ENCODE measurements at places on chromosomes 13 and 19.

GRCh38 chr19:8814176-8814575 lies 17.9 kb downstream of the ZNF558 start:
- no peak for DNase-seq

DNA sequence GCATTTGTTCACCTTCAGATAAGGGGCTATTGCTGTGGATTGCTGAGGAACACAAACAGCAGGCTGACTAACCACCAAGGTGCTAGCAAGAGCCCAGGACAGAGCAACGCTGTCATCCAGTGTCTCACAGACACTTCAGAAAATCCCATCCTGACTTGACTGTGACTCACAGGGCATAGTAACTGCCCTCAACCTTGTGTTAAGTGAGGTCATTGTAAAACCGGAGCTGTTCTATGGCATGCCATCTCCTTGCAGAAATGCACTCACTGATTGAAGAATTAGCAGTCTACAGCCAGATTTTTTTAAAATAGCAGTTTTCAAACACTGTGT lies 51.1 kb downstream of the TNFRSF19 start:
- no peak for DNase-seq

DNA sequence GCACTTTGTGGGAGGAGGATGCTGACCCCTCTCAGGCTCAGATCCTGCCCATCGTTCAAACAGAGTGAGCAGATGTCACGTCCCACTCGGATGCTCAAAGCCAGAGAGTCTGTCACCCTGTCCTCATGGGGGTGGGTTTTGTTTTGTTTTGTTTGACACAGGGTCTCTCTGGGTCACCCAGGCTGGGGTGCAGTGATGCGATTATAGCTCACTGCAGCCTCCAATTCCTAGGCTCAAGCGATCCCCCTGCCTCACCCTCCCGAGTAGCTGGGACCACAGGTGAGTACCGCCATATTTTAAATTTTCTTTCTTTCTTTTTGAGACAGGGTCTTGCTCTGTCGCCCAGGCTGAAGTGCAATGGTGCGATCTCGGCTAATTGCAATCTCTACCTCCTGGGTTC lies 4.0 kb downstream of the ADGRE2 start:
- DNase-seq = no peak

DNA sequence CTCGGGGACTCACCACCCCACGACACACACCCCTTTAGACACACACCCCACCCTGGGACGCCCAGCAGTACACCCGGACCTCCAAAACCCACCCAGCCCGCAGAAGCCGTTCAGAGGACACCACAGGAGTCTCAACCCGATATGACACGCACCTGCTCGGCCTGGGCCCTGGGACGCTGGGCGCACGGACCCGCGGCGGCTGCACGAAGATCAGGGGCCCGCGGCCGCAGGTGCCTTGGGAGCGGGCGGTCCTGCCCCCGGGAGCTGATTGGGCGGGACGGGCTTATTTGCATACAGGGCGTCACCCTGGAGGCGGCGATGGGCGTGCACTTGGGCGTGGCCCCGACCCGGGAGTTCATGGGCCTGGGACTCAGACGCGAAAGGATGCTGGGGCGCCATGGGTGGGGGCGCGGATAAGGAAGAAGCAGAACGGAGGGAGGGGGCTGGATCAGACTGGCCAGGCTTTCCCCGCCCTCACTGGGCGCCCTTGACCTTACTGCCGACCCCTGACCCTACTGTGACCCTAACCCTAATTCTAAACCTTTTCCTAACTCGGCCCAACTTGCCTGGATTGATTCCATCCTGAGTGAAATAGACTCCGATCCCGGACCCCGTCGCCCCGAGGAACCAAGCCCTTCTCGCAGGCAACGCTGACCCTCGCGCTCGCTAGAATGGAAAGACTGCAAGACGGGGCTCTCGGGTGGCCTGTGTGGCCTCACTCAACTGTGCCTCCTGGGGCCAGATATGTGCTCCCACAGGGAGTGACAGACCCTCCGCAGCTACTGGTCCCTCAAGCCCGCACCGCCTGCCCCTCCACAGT lies at the start of gene MEF2B:
TSS of gene MEF2B (minus strand) at position 211 of the 820 bp plus-strand sequence. CDS start 19,528 bp downstream, outside the sequence.
- peak; percentile 55 for DNase-seq

GRCh38 chr19:48760504-48761205 lies 5.3 kb downstream of the FGF21 start:
- DNase-seq = no peak

GRCh38 chr13:72469906-72470305 lies 257.5 kb downstream of the MZT1 start:
- DNase-seq = no peak

- no peak for DNase-seq
Observed at GRCh38 chr19:29400917-29401711, 124.7 kb upstream of the VSTM2B start.

GRCh38 chr13:41675306-41675705 lies 218.0 kb downstream of the RGCC start:
- DNase-seq = no peak

DNA sequence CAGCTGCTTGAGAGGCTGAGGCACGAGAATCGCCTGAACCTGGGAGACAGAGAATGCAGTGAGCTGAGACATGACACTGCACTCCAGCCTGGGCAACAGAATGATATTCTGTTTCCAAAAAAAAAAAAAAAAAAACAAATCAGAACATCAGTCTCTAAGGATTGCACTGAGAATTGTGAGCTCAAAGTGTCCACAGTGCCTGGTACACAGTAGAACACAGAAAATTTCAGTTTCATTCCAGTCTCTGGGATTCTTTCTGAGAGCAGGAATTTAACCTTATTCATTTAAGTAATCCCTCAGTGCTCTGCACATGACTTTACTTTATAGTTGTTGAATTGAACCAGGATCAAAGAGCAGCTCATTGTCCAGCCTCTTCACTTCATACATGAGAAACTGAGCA lies 25.9 kb upstream of the GATAD2A start:
- DNase-seq = no peak

DNA sequence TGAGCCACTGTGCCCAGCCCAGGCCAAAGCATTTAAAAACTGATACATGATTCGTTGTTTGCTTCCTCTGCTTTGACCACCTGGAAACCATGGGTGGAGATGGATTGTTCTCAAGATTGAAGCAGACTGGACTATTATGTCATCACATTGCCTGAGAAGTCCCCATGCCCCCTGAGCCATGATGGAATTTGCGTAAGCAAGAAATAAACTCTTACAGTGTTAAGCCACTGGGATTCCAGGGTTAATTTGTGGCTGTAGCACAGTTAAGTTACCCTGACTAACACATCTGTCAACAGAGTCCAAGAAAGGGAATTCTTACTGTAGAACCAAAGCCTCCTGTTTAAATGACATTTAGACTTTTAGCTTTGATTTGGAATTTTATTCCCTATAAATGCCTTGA lies 19.4 kb upstream of the DHRS12 start:
- DNase-seq = no peak

DNA sequence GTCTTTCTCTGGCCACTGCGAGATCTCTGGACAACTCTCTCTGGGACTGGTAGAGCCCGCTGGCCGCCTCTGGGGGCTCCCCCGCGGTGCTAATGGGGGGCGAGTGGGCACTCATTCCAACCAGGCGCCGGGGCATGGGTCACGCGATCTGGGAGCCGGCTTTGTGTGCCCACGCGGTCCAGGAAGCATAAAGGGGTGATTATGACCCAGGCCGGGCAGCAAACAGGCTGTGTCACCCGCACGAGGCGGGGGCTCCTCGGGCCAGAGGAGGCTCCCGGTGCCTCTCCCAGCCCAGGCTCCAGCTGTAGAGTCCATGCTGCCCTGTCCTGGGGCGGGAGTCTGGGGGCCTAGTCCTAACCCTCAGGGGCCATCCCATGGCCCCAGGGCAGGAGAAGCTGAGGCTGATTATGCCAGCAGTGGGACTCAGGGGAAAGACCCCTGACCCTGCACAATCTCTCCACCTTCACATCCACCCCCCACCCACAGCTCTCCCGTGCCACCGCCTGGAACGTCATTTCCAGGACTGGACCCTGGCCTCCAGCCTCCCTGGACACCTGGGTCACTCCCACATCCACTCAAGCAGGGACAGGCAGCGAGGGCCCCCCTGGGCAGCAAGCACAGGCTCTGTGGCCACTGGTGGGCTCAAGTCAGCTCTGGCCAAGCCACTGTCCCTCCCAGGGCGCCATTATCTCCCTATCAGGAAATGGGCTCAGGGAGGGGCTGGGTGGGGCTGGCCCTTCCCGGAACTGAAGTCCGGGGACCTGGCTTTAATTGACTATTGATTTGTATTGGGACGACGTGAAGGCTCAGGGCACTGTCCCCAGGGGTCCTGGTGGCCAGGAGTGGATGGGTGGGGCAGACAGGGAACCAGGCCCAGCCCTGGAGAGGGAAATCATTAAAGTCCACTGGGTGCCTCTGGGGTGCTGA lies 50.0 kb downstream of the PTPRS start:
- DNase-seq = no peak

GRCh38 chr19:5125376-5125775 lies 156.5 kb downstream of the KDM4B start:
- DNase-seq = no peak

DNA sequence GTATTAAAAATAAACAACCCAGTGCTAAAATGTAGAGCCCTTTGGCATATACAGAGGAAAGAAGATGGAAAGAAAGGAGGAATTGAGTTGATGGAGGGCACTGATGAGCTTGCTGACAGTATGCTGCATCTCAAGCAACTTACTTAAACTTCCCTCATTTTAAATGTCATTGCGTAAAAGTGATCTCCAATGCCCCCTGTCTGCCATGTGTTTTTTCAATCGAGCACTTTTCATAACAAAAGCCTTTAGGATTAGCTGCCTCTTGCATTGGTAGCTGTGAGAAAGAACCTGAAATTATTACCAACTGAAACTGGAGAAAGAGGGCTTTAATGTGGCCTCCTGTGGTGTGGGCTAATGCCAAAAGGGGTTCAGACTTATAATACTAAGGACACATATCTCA lies 541.6 kb downstream of the SUCLA2 start:
- no peak for DNase-seq

- DNase-seq = no peak
Observed at GRCh38 chr13:98466634-98467236, 110.2 kb downstream of the STK24 start.

GRCh38 chr13:27500806-27501534 lies 50.6 kb upstream of the MTIF3 start:
- DNase-seq = no peak

GRCh38 chr19:7652061-7652641 lies 15.2 kb downstream of the STXBP2 start:
- peak; percentile 62 for DNase-seq

DNA sequence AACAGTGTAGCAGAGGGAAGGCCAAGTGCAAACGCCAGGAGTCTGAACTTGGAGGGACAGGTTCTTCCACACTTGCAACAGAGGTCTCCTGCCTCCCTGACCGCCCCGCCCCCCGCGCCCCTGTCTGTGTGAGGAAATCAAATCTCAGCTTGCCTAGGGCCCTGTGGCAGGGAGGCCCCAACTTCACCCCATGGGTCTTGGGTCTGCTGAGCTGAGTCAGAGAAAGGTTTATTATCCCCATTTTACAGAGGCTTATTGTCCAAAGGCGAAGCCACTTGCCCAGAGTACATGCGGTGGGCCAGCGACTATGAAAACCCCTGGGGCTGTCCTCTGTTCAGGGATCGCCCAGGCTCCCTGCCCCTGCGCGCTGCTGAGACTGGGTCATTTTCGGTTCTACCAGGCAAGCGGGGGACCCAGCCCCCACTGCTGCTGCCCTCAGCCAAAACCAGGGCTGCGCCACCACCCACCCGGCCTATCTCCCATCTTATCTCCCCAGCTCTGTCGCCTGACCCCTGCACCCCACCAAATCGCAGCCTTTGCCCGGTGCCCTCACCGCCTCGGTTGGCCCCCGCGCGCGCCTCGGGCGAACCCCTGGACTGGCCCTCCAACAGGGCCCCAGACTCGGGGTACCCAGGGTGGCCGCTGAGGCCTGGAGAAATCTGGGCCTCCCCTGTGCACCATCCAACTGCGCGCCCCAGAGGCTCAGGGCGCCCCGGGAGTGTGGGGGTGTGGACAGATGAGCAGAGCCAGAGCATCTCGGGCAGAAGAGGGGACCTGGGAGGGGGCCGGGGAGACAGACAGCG lies 850 bp upstream of the CERS4 start:
- DNase-seq = no peak

- no peak for DNase-seq
Observed at GRCh38 chr13:23763318-23763717, 125.9 kb downstream of the MIPEP start.

GRCh38 chr19:46515879-46516350 lies 20.2 kb upstream of the PNMA8B start:
- DNase-seq = no peak

DNA sequence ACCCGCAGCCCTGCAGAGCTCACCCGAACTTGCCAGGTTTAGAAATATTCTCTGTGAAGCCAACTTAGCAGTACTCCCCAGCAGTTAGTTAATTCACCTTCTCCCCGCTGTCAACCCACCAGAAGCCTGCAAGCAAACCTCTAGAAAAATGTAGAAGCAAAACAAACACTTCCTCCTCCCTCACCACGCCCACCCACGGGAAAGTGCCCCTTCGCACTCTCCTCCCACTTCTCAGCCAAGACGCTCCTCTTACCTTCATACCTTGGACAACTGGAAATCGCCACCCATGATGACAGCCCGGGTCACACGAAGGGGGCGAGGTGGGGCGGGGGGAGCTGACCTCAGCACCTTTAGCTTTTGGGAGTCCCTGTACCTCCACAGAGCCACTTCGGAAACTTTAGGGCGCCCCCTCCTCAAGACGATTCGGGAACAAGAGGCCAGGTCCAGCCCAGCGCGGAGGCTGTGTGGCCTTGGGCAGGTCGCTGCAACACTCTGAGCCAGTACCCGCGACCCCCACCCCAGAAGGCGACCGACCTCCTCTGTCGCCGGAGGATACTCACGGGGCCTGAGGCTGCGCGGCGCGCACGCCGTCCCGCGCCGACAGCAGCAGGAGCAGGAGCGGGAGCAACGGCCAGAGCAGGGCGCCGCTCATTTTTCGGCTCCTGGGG lies 485 bp downstream of the CPAMD8 start:
- DNase-seq = no peak

DNA sequence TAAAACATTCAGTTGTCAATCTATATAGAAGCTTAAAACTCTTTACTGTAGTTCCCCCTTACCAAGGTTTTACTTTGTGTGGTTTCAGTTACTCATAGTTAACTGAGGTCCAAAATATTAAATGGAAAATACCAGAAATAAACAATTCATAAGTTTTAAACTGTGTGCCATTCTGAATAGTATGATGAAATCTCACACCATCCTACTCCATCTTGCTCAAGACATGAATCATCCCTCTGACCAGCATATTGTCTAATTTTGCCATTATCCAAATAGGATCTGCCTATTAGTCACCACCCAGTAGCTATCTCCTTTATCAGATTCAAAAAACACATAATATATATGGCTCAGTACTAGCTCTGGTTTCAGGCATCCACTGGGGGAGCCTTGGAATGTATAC lies 22.4 kb downstream of the ZNF571 start:
- no peak for DNase-seq

- no peak for DNase-seq
Observed at GRCh38 chr13:31773538-31773937, 34.2 kb downstream of the RXFP2 start.
